Mucosa of descending colon (tissue), 3 donors: ENCODE measurements at places on chromosomes 6 and 20. TPM values are rescaled to one million over a fixed set of nuclear protein-coding genes. Genes with fewer than 3 reads are reported as not detected.

OPN5 gene
- total RNA-seq = not detected

DNA sequence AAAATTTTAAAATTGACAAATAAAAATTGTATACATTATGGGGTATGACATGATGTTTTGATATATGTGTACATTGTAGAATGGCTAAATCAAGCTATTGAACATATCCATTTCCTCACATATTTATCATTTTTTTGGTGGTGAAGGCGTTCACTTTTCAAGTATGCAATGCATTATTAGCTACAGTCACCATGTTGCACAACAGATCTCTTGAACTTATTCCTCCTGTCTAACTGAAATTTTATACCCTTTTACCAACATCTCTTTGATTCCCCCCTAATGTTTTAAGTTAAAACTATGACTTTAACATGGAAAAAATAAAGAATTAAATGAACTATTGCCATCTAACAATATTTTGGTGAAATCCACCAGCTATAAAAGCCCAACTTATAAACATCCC lies 65.2 kb upstream of the UST start:
- DNase-seq = no peak

DNA sequence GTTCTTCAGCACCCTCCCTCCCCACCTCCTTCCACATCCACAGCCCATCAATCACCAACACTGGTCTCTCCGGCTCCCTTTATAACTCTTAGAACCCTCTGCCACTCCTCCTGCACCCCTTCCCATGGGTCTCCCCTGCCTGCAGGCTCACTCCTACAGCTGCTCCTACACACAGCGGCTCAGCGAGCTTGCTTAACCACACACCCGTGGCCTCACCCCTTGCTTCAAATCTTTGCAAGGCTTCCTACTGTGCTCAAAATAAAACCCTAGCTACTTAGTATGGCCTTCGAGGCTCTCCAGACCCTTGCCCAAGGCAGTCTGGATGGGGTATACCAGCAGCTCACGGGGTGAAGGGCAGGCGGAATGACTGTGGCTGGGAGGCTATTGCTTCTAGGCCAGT lies 63.7 kb downstream of the JPH2 start:
- DNase-seq = no peak

- DNase-seq = no peak
Observed at GRCh38 chr6:116409756-116410155, 39.0 kb downstream of the DSE start.

DNA sequence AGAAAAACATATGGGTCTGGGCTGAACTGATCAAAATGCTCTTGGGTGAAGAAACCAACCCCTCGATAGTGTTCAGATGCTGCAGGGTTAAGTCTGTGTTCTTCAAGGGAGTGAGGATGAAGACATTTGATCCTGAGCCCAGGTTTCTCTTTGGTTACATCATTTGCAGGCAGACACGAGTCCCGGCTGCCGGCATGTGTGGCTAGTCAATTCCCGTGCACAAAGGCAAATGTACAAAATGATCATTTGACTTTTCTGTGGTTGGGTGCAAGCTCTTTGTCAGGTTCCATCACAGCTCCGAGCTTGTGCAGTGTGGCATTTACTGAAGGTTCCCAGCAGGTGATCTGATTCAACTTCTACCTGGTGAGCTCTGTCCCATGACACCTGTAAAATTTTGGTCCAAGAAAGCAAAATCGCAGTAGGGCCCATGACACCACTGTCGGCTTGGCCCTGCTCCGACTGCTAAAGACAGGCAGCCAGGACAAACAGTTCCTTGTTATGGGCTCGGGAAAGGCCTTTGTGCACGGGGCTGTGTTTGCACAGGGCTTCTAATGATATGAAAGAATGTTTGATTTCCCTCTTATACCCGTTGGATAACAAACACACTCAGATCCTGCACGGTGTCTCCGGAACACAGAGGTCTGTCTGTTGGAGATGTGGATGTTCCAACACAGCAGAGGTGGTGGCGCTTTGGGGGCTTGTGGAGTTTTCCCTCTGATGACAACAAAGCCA lies 46.9 kb downstream of the GJA10 start:
- DNase-seq = no peak

DNA sequence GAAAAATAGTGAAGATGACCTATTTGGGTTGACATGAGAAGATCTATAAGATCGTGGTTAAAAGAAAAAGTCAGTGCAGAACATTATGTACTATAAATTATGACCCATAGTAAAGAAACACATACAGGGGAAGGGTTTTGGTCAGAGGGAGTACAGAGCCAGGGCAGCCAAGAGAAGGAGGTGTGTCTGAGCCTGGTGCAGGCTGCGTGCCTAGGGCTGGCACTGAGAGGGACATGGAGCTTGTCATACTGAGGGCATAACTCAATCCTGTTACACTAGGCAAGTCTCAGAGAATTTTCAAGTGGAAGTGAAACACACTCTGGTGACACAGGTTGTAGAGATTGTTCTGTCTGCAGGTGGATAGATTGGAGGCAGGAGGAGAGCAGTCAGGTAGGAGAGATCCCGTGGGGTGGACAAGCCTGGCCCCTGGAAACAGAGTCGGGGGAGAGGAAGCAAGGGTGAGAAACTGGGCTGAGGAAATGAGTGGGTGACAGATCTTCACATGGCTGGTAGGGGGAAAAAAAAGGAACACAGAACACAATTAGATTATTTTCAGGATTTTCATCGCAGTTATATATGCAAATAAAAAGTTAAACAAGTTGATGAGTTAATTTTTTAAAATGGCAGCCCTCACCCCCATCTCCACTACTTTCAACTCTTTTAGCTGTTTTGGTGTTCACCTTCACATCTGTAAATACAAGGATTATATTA lies 18.5 kb upstream of the RNF39 start:
- no peak for DNase-seq

DNA sequence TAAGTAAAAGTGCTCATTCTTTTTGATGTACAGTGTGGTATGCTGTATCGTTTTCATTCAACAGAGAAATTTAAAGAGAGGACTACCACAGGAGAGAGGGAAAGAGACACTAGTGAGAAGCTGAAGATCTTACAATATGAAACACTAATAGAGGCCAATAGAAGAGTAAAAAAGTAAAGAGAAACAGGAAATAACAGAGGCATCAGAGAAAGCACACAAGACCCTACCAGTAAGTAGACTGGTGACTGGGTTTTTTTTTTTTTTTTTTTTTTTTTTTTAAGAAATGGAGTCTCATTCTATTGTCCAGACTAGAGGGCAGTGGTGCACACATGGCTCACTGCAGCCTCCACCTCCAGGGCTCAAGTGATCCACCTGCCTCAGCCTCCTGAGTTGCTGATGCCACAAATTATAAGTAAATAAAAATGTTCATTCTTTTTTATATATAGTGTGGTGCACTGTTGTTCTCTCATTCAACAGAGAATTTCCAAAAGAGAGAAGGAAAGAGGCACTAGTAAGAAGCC lies 18.8 kb downstream of the ELOVL4 start:
- no peak for DNase-seq
